ENCODE measurements at places on chromosomes 3 and 15.

- DNase-seq = no peak
Measured at GRCh38 chr3:48596676-48597407, 1.7 kb upstream of the COL7A1 start.

DNA sequence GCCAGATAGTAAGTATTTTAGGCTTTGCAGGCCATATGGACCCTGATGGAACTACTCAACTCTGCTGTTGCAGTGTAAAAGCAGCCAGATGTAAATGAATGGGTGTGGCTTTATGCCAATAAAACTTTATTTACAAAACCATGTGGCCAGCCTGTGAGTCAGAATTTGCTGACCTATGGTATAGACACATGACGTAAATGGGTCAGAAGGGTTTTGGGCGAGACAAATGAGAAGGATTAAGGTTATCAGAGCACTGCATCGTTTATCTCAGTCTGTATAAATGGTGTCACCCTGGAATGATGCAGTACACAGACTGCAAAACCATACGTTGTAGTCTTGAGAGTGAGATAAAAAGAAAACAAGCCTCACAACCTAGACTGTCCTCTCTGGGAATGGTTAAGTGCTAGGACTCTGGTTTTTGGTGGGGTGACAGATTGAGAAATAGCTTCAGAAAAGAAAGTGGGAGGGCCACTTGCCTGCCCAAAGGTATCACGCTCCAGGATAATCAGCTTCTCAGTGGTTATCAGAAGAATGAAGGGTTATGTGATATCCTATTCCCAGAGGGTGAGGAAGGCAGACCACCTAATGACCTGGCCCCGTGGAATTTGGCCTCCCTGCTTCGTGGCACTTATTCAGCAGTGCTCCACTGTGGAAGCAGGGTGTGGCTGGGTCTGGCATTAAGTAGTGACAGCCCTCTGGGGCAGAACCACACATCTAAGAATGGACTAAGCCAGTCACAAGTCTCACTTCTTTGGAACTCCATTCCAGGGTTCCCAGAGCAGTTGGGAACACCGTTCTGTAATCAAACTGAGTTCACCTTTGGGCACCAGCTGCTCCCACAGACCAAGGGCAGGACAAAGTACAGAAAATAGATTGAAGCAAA lies 46.1 kb downstream of the ABHD5 start:
- DNase-seq = no peak

DNA sequence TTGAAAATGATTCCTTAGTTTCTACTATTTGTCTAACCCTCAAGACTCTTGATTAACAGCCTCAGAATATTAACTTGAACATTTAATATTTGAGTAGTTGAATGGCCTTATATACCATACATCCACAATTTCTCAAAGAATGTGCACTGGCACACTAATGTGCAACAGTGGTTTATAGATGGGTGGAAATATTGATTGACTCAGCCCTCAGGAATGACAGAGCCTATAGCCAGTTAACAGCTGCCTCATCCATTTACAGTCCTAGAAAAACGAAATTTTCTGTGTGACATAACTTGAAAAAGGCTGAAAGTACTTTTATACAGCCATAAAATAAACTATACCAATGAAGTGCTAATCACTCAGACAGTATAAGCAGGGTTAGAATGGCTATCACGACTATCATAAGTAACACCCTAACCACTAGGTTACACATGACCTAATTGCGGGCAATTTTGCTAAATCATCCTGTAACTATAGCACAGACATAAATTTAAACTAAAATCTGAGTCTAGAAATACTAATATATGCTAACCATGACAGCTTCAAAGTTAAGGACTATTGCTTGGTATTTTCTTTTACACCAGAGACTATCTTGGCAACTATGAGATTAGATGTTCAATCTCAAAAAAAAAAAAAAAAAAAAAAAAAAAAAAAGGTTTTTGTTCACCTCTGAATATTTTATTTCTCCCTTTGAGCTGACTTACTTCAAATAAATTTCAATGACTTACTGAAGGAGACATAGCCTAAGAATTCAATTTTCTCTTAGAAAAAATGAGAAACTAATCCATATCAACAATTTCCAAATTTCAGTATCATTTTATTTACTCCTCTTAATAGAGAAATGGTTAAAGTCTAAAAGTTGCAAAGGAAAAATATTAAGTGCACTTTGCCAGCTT lies 9.3 kb downstream of the SECISBP2L start:
- no peak for DNase-seq

GRCh38 chr3:43289401-43289800 lies 3.1 kb downstream of the SNRK start:
- no peak for DNase-seq

GRCh38 chr15:101439285-101439919 lies 50.1 kb downstream of the PCSK6 start:
- DNase-seq = no peak

DNA sequence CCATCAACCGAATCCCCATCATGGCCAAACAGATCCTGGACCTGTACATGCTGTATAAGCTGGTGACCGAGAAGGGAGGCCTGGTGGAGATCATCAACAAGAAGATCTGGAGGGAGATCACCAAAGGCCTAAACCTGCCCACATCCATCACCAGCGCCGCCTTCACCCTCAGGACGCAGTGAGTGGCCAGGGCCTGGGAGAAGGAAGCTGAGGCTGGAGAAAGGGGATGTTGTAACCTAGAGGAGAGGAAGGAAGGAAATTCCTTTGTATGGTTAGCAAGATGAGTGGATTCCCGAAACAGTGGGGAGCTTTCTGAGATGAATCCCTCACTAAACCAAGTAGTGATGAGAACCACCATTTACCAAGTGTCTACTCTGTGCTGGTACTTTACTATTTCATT lies 25.8 kb upstream of the CLK3 start:
- no peak for DNase-seq

DNA sequence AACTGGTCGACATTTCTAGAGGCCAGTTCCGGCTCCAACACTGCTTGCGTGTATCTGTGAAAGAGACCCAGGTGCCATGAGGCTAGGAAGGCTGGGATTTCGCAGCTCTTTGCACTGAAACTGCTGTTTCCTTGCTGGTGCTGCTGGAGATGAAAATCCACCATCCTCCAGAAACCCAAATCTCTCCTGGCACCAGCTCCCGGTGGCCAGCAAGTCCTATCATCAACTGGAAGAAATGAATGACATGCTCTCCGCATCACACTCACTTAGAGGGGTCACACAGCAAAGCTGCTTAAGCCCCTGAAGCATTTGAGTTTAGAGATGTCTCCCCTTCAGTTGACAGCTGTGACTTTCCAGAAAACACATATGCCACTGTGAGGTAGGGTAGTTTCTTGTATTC lies 471.8 kb upstream of the PROK2 start:
- DNase-seq = no peak

- DNase-seq = no peak
Measured at GRCh38 chr15:60017538-60018520, 13.7 kb downstream of the FOXB1 start.

DNA sequence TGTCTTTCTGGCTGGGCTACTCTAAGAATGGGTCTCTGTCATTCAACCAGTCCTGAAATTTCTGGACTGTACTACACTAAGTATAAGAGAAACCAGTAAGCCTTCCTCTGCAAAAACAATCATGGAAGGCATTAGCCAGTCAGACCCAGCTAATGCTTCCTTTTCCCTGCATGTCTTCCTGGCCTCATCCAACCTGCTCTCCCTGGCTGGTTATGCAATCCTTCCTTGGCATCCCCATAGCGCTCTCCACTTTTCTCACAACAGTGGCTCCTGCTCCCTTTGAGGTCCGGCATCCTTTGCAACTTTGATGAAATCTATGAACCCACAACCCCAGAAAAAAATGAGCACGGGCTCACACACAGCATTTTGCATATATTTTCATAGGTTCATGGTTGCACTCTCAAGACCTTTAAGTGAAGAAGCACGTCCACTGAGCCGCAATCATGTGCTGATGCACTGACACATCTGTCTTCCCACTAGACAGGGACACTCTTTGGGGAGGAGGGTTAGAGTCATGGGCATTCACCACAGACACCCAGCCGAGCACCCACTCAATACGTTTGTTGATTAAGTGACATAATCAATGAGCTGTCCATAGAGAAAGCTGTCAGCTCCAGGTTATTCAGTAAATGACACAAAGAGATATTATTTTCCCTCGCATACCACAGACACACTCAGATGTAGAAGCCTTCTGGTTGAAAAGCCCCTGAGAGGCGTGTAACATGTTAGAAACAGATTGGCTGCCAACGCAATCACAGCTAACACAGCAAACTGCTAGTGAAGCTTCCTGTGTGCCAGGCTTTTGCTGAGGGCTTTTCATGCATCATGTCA lies 66.7 kb downstream of the PLD1 start:
- DNase-seq = no peak

- DNase-seq = no peak
Measured at GRCh38 chr3:46299608-46300460, 54.1 kb upstream of the CCR2 start.

DNA sequence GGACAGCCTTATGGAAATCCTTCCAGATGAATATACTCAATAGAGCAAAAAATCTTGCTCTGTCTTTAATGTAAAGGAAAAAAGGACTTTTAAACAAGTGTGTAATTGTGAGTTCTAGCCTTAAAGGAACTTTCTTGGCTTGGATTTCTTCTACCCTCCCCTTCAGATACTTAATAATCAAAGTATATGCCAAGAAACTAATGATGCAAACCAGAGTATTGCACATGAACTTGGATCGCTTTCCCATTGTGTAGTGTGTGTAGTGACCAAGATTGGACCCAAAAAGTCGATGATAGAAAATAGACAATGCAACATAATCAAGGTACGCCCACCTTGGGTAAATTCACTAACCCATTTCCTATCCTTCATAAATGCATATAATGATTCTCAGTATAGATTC lies 123.8 kb downstream of the TIGIT start:
- DNase-seq = no peak

DNA sequence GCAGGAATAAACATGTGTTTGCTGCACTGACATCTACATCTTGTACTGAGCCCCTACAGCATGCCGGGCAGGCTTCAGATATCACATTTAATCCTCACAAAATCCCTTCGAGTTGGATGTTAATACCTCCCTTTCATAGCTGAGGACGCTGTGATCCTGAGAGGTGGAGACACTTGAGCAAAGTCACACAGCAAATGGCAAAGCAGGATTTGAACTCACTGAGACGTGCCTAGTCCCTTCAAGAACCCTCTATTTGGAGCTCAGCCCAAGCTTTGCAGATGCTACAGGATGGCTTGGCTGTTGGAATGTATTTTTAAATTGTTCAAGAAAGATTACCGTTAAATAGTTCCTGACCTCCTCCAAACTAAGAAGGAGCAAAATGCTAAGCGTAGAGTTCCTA lies 64.6 kb upstream of the SLC6A6 start:
- DNase-seq = no peak

GRCh38 chr3:171293142-171293782 lies 166.9 kb downstream of the TNIK start:
- no peak for DNase-seq

DNA sequence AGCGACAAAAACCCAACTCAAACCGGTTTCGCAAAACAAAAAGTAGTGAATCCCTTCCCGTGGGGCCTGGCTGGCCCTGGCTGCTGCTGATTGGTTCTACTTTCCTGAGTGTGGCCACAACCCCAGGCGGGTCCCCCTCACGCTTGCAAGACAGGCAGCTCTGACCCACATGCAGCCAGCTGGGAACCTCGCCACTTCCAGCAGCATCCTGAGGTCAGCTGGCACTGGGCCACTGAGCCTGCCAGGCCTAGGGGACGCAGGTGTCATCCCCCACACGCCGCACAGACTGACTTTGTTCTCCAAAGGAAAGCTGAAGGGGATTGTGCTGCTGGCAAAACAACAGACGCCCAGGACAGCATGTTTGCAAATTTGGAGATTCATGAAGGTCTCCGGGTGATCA lies 111.1 kb downstream of the TPRA1 start:
- DNase-seq = no peak

DNA sequence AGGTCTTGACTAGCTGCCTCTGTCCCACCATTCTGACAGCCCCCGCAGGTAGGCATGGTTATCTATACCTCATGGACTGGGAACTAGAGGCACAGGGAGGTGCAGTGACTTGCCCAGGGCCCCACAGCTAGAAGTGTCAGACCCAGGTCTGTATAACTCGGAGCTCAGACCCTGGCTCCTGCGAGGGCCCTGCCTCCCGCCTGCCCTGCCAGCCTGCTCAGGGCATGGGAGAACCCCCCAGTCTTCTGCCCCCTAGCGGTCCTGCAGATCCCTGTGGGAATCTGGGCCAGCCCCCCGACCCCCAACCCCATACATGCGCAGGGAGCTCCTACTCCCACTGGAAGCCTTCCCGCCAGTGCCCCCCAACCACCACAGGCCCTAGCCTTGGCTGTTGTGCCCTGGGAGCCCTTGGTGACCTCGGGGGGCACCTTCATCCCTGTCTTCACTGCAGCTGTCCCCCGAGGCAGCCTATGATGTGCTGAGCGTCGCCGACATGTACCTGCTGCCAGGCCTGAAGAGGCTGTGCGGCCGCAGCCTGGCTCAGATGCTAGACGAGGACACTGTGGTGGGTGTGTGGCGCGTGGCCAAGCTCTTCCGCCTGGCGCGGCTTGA lies 6.9 kb downstream of the ABTB1 start:
- no peak for DNase-seq

DNA sequence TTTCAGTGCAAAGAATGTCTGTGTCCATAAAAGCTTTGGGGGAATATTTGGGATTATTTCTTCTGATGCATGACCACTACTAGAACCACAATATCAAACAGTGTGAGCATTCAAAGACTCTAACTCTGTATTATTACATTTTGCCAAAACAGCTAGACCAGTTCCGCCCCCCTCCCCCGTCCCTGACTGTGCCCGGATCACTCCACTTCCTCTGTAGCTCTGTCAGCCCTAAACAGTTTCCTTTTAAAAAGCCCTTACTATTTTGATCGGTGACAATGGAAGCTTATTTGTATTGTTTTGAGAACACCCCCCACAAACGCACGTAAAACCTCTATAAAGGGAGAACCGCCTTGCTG lies 36.6 kb upstream of the EPHB3 start:
- no peak for DNase-seq

DNA sequence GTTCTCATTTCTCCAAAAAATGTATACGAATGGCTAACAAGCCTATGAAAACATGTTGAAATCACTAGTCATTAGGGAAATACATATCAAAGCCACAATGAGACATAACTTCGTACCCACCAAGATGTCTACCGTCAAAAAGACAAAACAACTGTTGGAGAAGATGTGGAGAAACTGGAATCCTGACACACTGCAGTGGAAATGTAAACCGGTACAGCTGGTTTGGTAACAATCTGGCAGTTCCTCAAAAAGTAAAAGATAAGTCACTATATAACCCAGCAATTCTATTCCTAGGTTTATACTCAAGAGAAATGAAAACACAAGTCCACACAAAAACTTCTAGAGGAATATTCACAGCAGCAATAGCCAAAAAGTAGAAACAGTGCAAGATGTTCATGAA lies 7.0 kb downstream of the SCAPER start:
- no peak for DNase-seq

Data from retinal pigment epithelial cell (primary cell).